Cerebellar cortex (tissue), 1 donor: ENCODE measurements at places on chromosomes 7 and 10.
A peak's percentile ranks its signal among the peaks of the same experiment; 100 is the strongest.

GRCh38 chr7:362402-363096 is 72.6 kb downstream of the FOXL3 start:
- DNase-seq = no peak

- no peak for DNase-seq
Observed at GRCh38 chr7:25698451-25699113, 453.4 kb upstream of the NFE2L3 start.

DNA sequence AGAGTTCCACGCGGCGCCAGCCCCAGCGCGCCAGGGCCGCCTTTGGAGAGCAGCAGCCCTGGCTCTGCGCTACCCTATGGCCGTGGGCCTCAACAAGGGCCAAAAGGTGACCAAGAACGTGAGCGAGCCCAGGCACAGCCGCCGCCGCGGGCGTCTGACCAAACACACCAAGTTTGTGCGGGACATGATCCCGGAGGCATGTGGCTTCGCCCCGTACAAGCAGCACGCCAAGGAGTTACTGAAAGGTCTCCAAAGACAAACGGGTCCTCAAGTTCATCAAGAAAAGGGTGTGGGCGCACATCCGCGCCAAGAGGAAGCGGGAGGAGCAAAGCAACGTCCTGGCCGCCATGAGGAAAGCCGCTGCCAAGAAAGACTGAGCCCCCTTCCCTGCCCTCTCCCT is 144.1 kb downstream of the SRPK2 start:
- no peak for DNase-seq

DNA sequence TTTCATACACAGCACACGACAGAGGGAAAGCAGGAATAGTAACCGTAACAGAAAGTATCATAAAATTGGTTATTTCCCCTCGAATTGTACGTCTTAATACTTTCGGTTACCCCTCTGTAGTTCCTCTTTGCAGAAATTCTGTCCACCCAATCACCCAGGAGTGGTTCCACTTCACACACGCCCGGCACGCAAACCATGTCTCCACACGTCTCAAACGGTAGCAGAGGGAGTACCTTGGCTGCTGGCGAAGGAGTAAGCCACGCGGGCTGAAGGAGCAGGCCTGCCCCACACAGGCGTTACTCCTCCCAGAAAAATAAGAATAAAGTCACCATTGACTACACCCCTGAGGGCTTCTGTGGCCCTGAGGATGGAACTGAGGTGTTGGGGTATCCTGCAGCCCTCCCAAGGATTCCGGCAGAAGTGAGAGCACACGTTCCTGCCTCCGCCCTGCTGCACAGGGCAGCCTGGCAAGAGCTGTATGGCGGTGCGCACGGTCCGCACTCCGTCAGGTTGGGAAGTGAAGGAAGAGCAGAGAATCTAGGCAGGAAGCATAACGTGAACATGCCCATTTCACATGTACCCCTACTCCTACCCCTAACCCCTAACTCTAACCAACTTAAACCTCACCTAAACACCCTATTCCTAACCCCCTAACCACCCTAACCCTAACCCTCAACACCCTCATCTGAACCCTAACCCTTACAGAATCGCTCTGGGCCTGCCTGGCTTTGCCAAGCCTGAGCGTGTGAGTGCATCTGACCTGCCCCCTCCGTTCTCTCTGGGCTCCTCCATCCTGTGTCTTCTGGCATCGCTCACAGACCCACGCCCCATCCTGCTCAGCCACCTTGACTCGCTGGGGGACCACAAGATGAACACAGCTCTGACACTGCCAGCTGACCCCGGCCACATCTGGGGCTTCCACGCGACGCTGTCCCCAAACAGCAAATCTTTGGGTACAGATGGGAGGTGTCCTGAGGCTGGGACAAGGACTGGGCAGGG is 18.2 kb downstream of the GPR146 start:
- no peak for DNase-seq

DNA sequence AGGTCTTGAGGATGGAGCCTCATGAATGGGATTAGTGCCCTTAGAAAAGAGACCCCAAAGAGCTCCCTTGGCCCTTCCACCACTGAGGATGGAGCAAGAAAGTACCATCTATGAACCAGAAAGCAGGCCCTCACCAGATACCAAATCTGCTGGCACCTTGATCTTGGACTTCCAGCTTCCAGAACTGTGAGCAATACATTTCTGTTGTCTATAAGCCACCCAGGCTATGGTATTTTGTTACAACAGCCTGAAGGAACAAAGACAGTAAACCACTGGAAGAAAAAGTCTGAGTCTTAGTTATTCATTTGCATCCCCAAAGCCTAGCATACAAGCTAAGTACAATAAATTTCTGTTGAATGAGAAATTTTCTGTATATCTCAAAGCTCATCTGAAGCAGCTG is 37.9 kb upstream of the TNS3 start:
- DNase-seq = no peak

DNA sequence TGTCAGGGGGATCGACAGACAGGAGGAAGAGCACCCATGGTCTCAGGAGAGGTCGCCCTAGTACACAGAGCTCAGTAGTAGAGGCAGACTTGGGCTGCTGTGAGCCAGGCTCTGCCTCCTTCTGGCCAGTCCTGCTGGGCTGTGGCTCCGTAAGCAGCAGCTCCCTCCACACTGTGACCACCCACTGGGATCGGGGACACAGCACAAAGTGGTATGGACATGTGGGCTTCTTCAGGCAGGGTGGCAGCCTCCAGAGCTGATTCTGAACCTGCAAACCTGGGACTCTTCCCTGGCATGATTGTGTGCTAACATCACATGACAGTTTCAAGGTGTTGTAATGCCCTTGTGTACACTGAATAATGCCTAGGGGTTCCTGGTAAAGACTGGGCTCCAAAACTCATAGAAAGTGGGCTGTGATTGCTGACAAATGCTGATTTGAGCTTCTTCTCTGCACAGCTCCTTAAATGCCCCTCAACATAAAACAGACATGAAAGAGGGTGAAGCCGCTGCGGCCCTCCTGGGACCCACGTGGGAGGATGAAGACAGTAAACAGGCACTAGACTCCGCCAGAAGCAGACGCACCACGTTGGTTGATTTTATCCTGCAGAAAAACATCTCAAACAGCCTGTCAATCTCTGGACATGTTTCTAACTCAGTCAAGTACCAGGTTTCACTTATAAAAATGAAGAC is 76.7 kb downstream of the GPR26 start:
- no peak for DNase-seq

- no peak for DNase-seq
Observed at GRCh38 chr7:119896386-119896785, 376.6 kb upstream of the KCND2 start.

DNA sequence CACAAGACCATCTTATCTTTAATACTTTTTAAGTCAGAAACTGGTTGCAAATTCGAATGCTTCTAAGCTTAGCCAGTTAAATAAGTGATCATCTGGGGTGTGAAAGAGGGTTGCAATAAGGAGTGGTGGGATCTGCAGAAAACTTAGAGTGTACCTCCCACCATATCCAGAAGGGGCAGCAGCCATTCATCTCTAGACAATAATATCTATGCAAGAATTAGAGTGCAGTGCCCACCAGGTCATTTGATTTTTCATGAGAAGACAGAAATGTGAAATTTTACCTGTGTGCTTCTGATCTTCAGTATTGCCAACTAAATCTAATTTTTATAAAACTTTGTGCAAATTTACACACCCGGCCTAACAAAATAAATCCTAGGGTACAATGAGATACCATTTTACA is 127.2 kb upstream of the SP4 start:
- DNase-seq = no peak

DNA sequence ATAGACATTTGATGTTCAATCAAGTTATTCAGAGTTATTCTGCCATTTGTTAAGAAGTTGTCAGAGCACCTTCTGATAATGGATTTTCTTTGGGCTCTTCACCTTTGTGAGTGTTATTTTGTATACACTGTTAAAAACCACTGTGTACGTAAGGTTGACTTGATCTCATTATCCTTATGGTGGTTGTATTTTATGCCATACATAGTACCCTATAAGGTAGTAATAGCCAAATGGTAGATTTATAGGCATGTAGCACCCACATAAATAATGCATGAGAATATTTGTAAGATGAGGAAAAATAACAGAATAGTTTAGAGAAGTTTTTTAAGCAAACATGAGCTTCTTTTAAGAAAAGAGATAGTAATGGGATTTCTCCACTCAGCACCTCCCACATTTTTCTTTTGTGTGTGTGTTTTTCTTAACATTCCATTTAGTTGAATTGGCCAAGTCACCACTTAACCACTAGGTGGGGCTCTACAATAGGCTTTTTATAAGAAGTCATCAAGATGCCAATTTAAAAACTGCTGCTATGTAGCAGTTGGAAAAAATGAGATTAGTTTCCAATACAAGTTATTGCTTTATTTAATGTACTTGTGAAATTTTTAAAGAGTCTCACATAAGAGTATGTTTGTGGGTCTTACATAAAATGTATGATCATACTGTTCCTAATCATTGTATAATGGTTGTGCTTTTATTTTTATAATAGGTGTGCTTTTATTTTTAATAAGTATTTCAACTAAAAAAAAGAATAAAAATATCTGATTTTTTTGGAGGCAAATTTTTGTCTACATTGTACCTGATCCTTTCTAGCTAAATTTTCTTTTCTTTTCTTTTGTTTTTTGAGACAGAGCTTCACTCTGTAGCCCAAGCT is 41.1 kb upstream of the STMP1 start:
- peak; percentile 78 for DNase-seq

- DNase-seq = no peak
Observed at GRCh38 chr10:113971349-113971973, 72.2 kb upstream of the ADRB1 start.

DNA sequence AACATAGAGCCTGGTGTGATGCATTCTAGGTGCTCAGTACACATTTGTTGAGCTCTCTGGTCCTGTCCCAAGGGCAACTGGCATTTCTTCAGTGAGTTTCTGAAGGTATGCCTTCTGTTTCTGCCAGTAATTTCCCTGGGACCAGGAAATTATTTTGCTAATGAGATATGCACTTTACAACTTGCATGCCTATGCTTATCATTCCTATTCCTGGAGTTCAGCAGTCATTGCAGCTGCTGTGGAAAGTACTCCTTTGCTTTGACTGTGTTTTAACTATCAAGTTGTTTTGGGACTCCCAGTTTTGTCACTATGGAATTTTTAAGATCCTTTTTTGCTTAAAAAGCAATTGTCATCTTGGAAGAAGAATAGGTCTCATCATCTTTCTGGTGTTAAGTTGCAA is 283.0 kb downstream of the BBS9 start:
- no peak for DNase-seq

DNA sequence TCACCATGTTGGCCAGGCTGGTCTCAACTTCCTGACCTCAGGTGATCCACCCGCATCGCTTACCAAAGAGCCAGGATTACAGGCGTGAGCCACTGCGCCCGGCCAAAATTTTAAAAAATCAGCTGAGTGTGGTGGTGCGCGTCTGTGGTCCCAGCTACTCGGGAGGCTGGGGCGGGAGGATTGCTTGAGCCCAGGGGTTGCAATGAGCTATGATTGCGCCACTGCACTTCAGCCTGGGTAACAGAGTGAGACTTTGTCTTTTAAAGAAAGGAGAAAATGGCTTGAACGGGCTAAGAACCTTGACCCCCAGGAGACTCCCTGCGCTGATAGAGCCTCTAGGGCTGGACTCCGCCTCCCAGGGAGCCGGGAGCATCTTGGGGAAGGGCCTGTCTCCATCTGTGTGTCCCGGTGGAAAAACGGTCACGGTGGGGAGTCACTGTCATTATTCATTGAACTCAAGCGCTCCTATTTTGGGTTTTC is 760 bp upstream of the KCTD7 start:
- no peak for DNase-seq

DNA sequence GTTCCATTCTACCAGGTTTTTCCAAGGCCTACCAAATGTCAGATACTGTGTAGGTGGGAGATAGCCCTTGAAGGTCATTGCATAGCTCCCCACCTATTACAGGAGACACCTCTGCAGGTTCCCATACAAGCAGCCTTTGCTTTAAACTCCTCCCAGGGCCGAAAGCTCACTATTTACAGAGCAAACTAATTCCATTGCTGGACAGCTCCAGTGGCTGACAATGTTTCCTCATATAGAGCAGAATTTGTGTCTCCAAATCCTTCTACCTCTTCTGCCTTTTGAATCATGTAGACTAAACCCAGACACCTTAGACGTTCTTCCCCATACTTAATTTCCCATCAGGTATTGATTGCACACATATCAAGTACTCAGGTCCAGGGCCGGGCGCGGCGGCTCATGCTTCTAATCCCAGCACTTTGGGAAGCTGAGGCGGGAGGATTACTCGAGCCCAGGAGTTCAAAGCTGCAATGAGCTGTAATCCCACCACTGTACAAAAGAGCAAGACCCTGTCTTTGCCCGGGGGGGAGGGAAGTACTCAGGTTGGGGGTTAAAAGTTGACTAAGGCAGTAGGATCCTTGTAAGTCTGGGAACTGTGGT is 2.1 kb downstream of the CNNM1 start:
- peak; percentile 42 for DNase-seq

GRCh38 chr7:157370742-157371141 is 33.9 kb downstream of the DNAJB6 start:
- no peak for DNase-seq

GRCh38 chr7:147415991-147416390 is 1174.6 kb upstream of the C7orf33 start:
- no peak for DNase-seq

DNA sequence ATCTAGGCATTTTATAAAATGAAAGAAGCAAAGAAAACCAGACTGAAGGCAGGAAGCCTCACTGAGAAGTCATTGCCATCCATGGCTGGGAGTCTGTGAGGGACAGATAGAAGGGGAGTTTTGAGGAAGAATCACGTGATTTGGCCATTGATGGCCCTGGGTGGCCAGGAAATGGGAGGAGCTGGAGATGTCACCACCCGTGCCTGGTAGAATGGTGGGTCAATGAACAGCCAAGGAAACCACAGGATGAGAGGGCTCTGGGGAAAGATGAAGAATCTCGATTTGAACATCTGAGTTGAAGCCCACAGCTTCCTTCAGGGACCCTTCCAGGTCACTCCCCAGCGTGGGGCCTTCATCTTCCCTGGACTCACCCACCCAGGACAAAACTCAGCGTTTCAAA is 103.3 kb upstream of the CHST15 start:
- no peak for DNase-seq

- DNase-seq = no peak
Observed at GRCh38 chr7:16960337-16960965, 78.7 kb upstream of the AGR3 start.

DNA sequence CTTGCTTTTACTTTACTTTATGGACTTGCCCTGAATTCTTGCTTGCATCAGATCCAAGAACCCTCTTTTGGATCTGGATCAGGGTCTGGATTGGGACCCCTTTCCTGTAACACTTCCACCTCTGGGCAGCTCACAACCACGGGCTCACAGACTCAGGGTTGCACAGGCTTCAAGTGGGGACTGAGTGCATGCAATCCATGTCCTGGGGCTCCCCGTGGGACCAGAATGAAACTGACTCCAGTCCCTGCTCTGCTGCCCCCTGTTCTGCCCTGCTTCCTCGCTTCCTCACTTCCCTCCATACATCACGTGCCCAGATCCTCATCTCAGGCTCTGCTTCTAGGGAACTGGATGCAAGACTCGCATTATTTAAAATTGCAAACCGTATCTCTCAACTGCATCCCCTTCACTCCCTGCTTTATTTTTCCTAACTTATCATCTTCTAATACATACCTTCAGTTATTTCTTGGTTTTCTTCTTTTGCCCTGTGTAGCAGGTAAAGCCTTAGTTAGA is 23.3 kb upstream of the INMT start:
- no peak for DNase-seq

- no peak for DNase-seq
Observed at GRCh38 chr7:123666492-123666891, 10.8 kb downstream of the LMOD2 start.
